Activated naive CD4-positive, alpha-beta T cell (primary cell): ENCODE measurements at places on chromosomes 5 and 9.

GRCh38 chr5:63245271-63245670, 666.7 kb downstream of the LRRC70 start:
- DNase-seq = no peak

DNA sequence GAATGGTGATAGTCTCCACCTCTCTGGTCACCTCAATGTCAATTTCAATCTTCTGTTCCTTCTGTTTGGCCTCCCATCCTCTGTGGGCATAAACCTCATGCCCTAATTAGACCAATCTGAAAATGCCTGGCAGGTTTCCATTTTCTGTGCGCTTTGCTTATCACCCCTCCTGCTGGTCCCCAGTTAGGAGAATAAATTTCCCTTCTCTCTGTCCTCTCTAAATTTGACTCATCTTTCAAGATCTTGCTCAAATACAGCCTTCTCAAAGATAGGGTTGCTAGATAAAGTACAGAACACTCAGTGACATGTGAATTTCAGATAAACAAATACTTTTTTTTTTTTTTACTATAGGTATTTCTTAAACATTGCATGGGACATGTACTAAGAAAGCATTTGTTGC, 69.4 kb upstream of the CD180 start:
- no peak for DNase-seq

GRCh38 chr9:111752455-111752854, 42.3 kb downstream of the SHOC1 start:
- no peak for DNase-seq

DNA sequence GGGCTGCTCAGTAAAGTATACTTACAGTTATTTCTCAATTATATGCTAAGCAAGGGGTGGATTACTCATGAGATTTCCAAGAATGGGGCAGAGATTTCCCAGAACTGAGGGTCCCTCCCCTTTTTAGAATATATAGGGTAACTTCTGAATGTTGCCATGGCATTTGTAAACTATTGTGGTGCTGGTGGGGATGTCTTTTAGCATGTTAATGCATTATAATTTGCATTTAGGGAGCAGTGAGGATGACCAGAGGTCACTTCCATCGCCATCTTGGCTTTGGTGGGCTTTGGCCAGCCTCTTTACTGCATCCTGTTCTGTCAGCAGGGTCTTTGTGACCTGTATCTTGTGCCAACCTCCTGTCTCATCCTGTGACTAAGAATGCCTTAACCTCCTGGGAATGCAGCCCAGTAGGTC, 35.5 kb downstream of the TTC1 start:
- DNase-seq = no peak

DNA sequence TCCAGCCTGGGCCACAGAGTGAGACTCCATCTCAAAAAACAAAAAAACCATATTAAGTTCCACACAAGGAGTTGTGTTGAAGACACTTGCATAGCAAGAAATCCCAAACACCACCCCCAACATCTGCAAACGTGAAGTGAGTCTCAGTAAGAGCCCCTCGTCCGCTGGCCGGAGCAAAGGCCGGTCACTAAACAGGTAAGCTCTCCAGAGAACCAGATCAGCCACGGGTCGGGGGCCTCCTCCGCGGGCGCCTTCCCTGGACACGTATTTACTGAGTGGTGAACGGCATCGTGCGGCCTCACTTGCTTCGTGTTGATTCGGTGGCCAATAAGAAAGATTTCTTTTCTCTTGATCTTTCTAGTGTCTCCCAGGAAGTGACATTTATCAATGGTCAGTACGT, 93.6 kb downstream of the MRPL36 start:
- DNase-seq = no peak

DNA sequence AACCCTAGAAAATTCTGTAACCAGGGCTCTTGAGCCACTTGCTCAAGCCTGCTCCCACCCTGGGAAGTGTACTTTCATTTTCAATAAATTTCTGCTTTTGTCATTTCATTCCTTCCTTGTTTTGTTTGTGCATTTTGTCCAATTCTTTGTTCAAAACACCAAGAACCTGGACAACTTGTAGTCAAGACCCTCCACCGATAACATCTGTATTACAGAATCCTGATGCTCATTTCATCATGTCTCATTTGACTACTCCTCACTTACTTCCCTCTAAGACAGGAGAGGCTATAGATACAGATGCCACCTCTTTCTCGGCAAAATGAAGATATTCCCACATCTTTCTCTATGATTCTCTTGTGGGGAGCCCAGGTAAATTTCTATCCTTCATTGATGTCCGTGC, 183.5 kb downstream of the TMEM232 start:
- DNase-seq = no peak

GRCh38 chr9:6054280-6055099, 39.1 kb upstream of the RANBP6 start:
- no peak for DNase-seq

- DNase-seq = no peak
Measured at GRCh38 chr9:14303521-14303920, 10.4 kb downstream of the NFIB start.

DNA sequence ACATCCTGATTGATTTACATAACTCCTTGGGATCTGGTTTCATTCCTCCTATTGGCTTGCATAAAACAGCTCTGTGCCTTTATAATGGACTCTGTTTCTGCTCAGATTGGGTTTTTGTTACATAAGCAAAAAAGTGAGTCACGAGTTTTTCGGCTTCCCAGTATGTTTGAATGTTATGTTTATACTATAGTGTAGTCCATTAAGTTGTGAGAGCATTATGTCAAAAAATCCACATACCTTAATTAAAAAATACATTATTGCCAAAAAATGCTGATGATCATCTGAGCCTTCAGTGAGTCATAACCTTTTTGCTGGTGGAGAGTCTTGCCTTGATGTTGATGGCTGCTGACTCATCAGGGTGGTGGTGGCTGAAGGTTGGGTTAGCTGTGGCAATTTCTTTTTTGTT, 144.6 kb downstream of the CCDC171 start:
- DNase-seq = no peak

DNA sequence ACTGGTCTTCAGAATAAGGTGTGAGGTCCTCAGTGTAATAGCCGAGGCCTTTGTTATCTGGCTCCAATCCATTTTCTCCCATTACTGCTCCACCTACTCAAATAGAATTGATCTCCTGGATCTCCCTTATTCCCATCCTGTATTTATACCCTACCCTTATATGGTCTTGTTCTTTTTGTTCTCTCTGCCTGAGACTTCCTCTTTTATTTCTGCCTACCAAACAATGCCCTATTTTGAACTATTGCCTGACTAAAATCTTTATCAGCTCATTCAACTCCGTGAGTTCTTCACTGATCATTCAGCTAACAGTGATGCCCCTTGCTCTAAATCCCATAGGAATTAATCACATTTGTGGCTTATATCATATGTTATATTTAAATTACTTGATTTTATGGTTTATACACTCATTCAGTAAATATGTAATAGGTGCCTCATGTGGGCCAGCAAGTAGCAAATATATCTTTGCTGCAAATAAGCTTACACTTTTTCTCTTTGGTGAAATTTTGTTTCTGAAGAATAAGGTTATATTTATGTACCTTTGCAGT, 417.5 kb upstream of the MEF2C start:
- DNase-seq = no peak

DNA sequence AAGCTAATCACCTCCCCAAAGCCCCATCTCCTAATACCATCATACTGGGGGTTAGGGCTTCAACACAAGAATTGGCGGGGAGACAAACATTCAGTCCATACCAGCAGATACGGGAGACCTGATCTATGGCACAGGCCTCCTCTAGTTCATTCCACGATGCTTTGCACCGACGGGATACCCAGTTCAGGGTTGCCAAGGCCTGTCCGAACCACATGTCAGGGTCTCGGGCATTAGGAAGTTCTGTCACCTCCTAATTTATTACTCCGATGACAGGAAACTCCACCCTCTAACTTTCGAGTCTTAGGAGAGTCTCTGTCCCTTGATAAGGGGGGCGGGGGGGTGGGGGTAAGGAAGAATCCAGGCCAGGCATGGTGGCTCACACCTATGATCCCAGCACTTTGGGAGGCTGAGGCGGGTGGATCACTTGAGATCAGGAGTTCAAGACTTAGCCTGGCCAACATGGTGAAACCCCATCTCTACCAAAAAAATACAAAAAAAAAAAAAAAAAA, 23.8 kb upstream of the ANKRD33B start:
- DNase-seq = no peak

GRCh38 chr9:104091708-104092107, 2.4 kb upstream of the SMC2 start:
- DNase-seq = no peak

- DNase-seq = no peak
Measured at GRCh38 chr5:67552773-67553172, 356.2 kb upstream of the CD180 start.

- no peak for DNase-seq
Measured at GRCh38 chr5:34597034-34598027, 58.8 kb upstream of the RAI14 start.

GRCh38 chr9:127207734-127208410, 56.7 kb upstream of the GARNL3 start:
- DNase-seq = no peak

- no peak for DNase-seq
Measured at GRCh38 chr9:108666240-108666784, 189.5 kb downstream of the ACTL7B start.

DNA sequence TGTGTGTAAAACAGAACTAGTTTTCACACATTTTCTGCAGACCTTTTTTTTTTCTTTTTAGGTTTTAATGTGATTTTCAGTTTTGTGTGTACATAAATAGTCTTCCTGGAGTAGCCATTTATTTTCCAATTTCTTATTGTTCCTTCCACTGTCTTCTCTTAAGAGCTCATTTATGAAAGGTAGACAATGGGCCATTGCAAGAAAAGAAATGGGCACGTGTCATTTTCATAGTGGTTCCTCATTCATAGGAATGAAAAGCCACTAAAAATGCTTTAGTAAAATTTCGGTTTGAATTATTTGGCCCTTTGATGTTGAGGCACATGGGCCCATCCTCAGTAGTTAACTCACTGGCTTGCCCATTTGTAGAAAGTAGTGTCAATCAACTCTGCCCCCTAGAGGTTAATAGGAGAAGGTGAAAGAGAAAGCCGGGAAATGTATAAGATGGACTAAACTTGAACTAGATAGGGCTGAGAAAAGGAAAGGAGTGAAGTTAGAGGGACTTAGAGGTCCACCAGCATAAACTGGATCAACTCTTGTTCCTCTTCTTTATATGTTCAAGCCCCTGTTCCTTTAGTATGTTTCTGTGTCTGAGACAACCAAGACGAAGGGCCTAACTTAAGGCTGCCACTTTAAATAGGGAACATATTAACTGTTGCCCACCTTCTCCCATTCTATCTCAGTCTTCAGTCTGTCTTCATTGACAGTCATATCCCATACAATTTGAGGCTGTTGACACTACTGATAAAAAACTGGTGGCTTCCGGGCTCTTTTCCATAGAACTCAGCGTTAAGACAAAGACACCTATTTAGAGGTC, 72.6 kb downstream of the SMARCA2 start:
- no peak for DNase-seq

DNA sequence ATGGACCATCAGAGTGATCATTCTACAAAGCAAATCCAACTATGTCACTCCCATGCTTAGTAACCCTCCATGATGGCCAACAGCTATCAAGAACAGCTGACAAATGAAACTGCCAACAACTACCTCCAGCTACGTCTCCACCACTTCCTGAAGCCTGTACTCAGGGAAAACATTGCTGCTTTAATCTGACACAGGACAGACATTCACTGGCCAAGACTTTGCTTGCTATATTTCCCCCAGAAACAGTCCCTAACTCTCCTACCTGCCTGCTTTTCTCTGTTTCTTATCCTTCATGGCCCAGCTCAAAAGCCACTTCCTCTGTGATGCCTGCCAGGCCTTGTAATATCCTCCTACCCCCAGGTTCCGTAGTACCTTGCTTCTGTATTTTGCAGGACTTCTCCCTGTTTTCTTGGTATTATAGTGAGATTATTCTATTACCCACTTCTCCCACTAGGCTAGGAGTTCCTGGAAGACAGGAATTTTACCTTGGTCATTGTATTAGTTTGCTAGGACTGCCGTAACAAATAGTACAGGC, 14.7 kb upstream of the RAB14 start:
- no peak for DNase-seq

GRCh38 chr5:88279584-88279983, 10.9 kb upstream of the TMEM161B start:
- DNase-seq = no peak

GRCh38 chr5:31733371-31733770, 94.4 kb downstream of the PDZD2 start:
- no peak for DNase-seq

GRCh38 chr5:41414598-41414997, 95.8 kb downstream of the PLCXD3 start:
- no peak for DNase-seq

DNA sequence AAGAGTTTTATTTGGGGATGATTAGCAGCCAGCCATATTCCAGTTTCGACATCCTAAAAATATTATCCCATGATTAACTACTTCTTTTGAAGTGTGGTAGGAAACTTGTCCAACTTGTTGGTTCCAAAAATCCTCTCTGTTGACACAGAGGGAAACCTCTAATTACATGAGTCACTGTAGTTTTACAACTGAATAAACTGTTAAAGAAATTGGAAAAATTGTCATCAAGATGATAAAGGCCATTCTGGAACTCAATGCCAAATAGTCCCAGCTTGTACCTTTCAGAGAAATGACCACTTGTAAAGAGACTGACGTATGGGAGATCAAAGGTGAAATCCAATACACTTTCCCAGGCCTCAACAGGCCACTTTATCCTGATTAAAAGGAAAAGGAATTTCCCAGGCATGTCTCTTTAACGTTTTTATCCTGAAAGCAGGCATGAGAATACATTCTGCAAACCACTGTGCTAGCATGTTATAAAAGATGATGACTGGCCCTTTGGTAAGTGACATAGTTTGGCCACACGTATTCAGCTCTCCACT, 261.6 kb downstream of the GLIS3 start:
- DNase-seq = no peak

- no peak for DNase-seq
Measured at GRCh38 chr9:135865531-135865930, 41.8 kb downstream of the CAMSAP1 start.
